ENCODE measurements at places on chromosomes 4 and X. TPM values are rescaled to one million over a fixed set of nuclear protein-coding genes. Genes with fewer than 3 reads are reported as not detected.

DNA sequence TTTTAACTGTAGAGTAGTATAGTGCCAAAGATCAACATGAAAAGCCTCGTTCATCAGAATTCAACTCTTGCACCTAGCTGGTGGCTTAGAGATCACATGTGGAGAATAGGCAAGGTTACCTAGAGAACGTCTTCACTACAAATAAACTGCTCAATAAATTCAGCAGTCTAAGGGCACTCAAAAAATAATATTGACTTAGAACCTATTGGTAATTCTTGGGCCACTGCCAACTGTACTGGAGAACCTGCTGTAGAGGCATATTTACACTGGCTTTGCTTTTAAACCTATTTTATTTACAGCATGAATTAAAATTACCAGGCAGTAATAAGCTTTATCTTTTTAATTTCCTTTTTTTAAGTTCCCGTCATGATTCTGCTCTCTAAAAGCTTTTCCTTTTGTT is 343.7 kb downstream of the PDHA2 start:
- no peak for DNase-seq

DNA sequence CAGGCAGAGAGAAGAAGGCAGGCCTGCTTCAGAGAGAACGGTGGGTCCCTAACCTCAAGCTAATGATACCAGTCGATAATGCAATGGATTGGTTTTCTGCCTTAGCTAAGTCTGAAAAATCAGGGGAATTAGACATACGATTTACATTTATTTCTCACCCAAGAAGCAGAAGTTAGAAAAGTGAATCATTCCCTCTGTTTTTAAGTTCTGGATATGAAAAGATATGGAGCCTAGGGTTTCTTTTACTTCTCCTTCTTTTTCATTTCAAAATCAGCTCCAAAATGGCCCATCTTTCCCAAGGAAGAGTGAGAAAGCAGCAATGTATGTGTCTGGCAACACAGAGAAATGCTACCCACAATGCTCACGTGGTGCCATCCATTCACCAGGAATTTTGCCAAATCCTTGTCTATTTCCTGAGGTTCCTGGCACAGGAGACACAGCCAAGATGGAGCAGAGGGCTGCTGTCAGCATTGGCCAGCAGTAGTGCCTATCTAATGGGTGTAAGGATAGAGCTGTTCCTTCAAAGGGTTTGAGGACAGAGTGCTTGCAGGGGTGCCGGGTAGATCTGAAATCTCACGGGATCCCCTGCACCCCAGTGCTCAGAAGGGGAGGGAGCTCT is 231.5 kb downstream of the MAML3 start:
- no peak for DNase-seq

GRCh38 chrX:9757366-9757765 is 8.3 kb downstream of the GPR143 start:
- no peak for DNase-seq

GRCh38 chr4:156560701-156561100 is 410.9 kb downstream of the PDGFC start:
- no peak for DNase-seq

- no peak for DNase-seq
Measured at GRCh38 chr4:172169871-172170270, 356.7 kb downstream of the GALNTL6 start.

GRCh38 chr4:150079081-150079581 is 886 bp downstream of the DCLK2 start:
- no peak for DNase-seq

DNA sequence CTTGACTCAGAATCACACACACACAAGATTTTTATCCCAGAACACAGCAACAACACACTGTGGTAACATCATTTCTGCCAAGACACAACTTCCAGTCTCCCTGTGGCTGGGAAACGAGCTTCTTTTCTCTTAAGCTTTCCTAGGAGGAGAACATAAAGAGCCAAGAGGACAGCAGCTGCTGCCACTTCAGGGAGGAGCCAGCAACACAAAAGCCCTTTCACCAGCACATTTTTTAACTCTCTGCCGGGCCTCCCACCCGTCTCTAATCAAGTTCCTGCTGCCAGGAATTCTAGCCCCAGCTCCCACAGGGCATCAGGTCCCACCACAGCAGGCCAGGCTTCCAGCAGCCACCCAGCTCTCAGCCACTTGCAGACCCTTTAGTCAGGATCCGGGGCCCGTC is 22.4 kb downstream of the FAT1 start:
- peak; percentile 65 for DNase-seq

The NAT8L gene
- total RNA-seq = 3.2 TPM

- DNase-seq = no peak
Measured at GRCh38 chr4:58636381-58636780, 1526.2 kb upstream of the IGFBP7 start.

- DNase-seq = no peak
Measured at GRCh38 chr4:4568806-4569427, 27.1 kb upstream of the STX18 start.

The MAGEA2B gene
- not detected for total RNA-seq

The SUV39H1 gene
- total RNA-seq = 8.0 TPM

The FGFR3 gene
- 15.4 TPM for total RNA-seq

The GYPE gene
- total RNA-seq = 0.44 TPM

The GAGE12H gene
- not detected for total RNA-seq

GRCh38 chrX:103932133-103932532 is 30.3 kb upstream of the TMSB15B start:
- DNase-seq = no peak

- DNase-seq = no peak
Measured at GRCh38 chrX:124018023-124018422, 56.5 kb downstream of the STAG2 start.

The LEF1 gene
- not detected for total RNA-seq

The EDA gene
- 13.1 TPM for total RNA-seq

- DNase-seq = no peak
Measured at GRCh38 chr4:138300616-138301015, 58.5 kb upstream of the SLC7A11 start.

The GDPD2 gene
- not detected for total RNA-seq

DNA sequence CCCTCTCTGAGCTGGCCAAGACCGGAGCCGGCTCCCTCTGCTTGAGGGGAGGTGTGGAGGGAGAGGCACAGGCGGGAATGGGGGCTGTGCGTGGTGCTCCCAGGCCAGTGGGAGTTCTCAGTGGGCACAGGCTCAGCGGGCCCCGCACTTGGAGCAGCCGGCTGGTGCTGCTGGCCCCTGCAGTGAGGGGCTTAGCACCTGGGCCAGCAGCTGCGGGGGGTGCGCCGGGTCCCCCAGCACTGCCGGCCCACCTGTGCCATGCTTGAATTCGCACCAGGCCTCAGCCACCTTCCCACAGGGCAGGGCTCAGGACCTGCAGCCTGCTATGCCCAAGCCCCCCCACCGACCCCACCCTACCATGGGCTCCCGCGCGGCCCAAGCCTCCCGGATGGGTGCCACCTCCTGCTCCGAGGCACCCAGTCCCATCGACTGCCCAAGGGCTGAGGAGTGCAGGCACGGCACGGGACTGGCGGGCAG is 602.5 kb downstream of the KCTD8 start:
- DNase-seq = no peak

The RNF128 gene
- total RNA-seq = 0.55 TPM

GRCh38 chr4:162767083-162767482 is 399.6 kb downstream of the NAF1 start:
- no peak for DNase-seq

GRCh38 chrX:40733706-40734105 is 1.6 kb downstream of the MED14 start:
- DNase-seq = no peak

DNA sequence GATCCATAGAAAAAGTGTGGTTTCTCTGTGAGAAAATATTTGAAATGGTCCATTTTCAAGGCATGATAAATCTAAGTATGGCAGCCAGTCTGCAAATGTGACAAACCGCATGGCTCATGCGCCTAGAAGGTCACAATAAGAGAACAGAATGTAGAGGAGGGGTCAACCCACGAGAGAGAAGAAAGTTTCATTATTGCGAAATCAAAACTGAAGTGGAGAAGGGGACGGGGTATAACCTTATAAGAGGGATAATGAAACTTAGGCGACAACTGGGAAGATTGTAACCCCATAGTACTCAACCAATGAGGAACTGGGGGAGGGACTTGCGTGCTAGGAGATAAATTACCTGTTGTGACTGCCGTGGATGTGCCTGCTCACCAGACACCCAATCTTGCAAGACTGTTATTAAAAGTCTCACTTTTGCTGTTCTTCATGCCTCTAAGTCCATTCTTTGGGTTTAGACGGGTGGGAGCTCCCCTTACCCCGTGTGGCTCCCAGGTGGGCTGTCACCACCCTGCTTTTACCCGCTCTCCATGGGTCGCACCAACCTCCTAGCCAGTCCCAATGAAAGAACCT is 21.3 kb upstream of the ZCCHC4 start:
- no peak for DNase-seq

DNA sequence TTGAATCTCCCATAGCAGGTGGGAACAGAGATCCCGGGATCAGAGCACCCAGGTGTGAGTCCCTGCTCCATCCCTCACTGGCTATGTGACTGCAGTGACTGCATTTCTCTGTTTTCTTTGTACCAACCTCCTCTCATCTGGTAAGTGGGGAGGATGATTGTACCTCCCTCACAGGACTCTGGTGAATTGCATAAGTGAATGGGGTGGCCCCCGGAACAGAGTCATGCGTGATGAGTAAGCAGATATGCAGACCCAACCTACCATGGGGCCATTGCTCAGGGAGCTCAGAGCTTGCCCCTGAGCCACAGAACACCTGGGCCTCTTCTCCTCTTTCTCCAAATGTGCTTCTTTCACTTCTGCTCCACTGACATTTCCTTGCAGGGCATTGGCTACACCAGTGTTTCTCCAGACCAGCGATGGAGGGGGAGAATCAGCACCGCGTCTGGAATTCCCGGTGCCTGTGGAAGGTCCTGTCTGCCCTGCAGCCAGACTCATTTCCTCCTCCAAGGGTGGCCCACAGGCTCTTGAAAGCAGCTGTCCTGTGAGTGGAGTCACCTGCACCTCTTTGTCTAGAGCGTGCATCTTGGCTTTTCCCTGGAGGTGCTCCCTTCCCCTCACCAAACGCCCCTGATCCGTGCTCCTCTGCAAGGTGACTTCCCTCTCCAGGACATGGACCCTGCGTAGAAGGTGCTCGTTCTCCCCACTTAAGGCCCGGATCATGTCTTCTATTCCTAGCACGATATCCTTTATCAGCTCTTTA is 30.0 kb downstream of the C4orf50 start:
- no peak for DNase-seq

The MAGEB10 gene
- total RNA-seq = not detected

- no peak for DNase-seq
Measured at GRCh38 chrX:10598540-10598939, 21.8 kb downstream of the MID1 start.

DNA sequence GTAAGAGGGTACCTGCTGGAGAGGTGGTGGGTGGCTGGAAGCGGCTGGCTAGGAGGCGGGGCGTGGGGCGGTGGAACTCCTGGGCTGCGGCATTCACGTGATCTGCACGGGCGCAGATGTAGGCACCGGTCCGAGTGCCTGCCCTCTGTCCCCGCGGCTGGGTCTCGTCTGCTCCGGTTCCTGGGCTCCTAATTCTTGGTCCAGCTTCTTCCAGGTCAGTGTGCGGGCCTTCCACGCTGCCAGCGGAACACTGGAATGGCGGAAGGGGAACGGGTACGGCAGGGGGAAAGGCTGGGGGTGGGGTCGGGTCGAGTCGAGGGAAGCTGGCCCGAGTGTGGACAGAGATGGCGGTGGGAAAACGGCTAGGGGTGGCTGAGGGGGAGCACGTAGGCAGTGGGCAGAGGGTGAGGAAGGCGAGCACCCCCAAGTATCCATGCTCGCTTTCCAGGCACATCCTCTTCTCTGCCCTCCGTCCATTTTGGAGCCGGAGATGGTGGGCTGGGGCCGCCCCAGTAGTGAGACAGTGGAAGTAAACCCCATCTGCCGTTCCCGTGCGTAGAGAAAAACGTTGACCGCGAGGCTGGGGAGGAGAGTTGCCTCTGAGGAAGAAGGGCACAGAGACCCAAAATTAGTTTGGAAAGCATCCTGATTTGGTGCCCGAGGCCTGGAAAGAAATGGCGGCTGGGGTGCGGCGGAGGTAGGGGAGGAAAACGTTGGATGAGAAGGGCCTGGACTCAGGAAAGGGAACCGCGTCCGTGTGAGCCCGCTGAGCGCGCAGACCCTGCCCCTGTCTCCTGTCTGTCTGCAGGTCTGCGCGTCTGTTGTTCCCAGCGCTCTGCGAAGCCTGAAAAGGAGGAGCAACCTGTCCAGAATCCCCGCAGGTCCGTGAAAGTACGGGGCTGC is at the start of gene TCEAL4:
Gene TCEAL4 (plus strand): TSS at position 105 of the 903 bp plus-strand sequence. CDS start 1,161 bp downstream, outside the sequence.
- DNase-seq = no peak

DNA sequence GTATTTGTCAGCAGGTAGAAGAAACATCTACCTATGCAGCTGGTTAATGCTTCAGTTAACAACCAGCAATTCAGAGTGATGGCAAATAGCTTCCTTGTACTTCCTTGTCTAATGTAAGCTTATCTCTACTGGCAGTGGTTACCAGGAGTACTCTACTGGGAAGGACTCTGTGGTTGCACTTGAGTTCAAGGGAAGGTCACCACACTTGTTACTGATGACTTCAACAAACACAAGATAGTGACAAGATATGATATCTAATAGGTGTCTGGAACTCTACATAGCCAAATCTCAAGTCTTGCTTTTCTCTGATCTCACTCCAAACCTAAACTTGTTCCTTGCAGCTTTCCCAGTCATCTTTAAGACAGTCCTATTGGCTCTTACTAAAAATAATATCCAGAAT is 1644.9 kb upstream of the TENM3 start:
- no peak for DNase-seq

The DCHS2 gene
- not detected for total RNA-seq

The PNMA6A gene
- total RNA-seq = 1.7 TPM

DNA sequence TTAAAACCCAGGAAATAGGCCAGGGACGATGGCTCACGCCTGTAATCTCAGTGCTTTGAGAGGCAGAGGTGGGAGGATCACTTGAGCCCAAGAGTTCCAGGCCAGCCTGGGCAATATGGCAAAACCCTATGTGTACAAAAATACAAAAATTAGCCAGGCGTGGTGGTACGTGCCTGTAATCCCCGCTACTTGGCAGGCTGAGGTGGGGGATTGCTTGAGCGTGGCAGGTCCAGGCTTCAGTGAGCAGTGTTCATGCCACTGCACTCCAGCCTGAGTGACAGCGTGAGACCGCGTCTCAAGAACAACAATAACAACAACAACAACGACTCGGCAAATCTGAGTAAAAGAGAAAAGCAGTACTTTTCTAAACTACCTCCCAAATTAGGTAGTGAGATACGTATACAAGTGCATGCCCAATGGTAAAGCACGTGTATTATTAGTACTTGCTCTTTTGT is 13.0 kb upstream of the NDUFC1 start:
- no peak for DNase-seq

The NAAA gene
- total RNA-seq = 54.6 TPM

GRCh38 chr4:21790438-21791029 is 158.0 kb downstream of the KCNIP4 start:
- no peak for DNase-seq

GRCh38 chr4:180542445-180543100 is 1700.6 kb upstream of the TENM3 start:
- DNase-seq = no peak

DNA sequence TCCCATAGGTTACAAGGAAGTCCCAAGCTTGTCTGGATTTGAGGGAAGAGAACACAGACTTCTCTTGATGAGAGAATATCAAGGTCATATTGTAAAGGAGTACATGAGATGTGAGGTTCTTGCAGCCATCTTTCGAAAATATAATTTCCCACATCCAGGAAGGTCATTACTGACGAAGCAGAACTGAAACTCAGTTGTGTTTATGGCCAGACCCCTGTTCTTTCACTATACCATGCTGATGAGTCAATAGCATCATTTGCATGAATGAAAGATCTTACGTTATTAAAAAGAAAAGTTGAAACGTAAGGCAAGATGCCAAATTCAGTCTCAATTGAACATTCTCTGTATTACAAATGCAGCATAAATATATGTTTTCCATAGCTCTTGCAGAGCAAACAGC is 14.2 kb upstream of the CCDC149 start:
- no peak for DNase-seq

The TMEM156 gene
- total RNA-seq = not detected

GRCh38 chr4:47442980-47443379 is 20.5 kb downstream of the COMMD8 start:
- DNase-seq = no peak

All from right atrium auricular region (tissue), 2 donors.